ENCODE measurements at places on chromosomes 12 and 14.

DNA sequence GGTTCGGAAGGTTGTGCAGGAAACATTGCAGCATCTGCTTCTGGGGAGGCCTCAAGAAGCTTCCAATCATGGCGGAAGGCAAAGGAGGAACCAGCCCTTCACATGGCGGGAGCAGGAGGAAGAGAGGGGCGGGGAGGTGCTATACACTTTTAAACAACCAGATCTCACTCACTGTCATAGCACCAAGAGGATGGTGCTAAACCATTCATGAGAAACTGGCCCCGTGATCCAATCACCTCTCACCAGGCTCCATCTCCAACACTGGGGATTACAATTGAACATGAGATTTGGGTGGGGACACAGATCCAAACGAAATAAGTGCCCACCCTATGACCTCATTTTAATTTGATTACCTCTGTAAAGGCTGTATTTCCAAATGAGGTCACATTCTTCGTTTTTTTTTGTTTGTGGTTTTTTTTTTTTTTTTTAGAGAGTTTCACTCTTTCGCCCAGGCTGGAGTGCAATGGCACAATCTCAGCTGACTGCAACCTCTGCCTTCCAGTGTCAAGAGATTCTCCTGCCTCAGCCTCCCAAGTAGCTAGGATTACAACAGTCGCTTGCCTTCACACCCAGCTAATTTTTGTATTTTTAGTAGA, 11.4 kb upstream of the ORAI1 start:
- DNase-seq = no peak

- DNase-seq = peak; percentile 20
These were observed 5.8 kb upstream of the NEMF start for GRCh38 chr14:49858383-49858782.

- no peak for DNase-seq
These were observed 126.1 kb downstream of the SPTSSA start for GRCh38 chr14:34335968-34336367.

- no peak for DNase-seq
These were observed 54.5 kb upstream of the TMEM260 start for GRCh38 chr14:56524971-56525677.

DNA sequence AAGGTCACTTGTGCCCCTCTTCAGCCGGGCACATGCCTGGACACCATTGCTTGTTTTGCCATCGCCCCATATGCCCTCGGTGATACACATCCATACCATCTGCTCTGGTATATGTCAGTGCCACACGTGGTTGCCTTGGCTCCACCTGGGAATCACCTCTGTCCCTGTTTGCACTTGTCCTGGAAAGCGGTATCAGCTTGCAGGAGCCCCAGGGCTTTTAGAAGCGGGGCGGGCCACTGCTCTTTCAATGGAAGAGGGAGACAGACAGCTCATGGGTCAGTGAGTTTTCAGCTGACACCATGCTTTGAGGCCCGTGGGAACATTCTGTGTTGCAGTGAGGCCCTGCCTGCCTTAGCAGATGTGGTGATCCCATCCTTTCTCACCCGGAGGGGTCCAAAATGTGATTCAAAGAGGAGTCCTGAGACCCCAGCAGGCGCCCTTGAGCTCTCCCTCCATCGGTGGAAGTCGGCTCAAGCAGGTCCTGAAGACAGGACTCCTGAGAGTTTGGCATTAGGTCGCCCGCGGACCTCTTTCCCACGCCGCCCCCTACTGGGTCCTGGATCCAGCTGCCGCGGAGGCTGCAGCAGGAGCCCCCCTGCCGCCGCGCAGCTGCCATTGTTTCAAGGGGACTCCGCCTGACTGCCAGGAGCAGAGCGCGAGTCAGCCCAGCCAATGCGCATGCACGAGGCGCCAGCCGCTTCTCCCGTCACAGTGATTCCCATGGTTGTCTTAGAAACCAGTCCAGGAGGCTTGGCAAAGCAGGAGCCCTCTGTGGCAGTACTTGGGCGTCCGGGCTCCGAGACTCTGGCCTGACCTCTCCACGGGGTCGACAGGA, 773.2 kb upstream of the ALG10B start:
- no peak for DNase-seq

DNA sequence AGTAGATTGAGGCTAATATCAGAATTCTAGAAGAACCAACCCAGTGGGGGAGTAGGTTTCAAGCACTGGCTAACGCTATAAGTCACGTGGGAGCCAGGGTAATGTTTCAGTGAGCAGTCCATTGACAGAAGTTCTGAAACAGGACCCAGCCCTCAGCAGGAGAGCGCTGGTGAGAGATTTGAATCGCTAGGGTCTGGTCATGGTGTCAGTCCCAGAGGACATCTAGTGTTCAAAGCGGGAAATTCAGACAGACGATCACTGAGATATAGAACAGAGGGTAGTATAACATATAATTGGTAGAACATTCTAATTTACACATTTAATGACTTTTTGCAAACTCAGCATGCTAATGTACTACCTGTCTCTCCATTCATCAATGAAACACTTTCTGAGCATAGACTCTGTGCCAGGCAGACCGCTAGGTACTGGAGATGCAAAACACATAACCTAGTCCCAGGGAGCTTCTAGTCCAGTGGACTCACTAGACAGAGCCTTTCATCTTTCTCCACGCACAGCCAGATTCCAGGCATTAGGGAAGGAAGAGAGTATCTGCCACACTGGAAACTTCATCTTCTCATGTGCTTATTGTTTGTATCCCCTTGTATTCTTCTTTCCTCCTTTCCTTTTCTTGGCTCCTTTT, 35.4 kb upstream of the RNASE3 start:
- peak; percentile 66 for DNase-seq

- no peak for DNase-seq
These were observed 81.5 kb upstream of the OSBPL8 start for GRCh38 chr12:76641073-76641472.

- no peak for DNase-seq
These were observed 47.9 kb upstream of the KCNC2 start for GRCh38 chr12:75257510-75257909.

- DNase-seq = no peak
These were observed 1524.7 kb upstream of the TMEM132C start for GRCh38 chr12:126742241-126742641.

- peak; percentile 97 for DNase-seq
These were observed 22.7 kb downstream of the TRAF3 start for GRCh38 chr14:102799684-102800562.

DNA sequence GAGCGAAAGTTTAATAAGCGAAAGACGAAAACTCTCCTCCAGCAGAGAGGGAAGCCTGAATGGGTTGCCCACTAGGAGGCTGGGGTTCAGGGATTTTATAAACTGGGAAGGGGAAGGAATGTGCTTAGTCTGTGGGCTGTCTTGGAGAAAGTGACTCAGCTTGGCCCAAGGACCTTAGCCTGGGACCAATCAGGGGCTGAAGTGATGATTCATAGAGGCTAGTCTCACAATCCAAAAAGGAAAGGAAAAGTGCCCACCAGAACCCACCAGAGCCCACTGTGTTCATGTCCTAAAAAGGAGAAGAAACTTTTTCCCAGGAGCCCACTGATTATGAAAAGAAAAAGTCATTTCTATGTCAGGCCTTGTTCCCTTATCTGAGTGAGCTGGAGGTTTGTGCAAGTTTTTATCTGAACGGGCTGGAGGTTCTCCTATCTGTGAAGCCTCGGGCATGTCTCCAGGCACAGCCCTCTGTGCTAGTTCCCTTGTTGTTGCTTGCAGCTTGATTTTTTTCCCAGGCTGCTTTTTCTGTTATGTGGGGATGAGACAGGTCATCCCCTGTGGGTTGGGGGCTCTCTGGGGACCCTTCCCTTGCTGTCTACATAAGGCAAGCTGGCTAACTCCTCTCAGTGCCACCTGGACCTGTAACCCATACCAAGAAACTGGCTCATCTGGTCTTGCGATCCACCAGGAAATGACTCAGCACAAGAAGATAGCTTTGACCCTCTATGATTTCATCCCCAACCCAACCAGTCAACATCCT, 8.3 kb upstream of the GOLGA5 start:
- DNase-seq = peak; percentile 92

DNA sequence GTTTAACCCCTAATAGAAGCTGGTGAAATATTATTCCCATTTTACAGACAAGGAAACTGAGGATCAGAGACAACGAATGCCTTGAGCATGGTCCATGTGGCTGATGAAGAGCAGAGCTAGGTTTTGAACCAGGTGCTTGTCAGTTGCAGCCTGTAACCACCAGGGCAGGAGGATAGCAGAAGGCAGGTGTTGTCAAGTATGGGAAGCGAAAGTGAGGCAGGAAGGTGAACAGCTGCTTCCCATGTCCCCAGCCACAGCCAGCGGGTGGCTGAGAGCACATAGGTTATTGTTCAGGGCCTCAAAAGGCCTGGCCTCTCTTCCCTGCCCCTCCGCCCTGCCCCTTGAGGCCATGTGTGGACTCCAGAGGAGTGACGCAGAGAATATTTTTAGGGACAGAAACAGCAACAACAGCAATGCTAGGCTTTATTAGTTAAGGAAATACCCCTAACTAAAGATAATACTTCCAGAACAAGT, 39.6 kb downstream of the IQSEC3 start:
- DNase-seq = no peak

GRCh38 chr12:22415342-22416309, 81.1 kb upstream of the ST8SIA1 start:
- peak; percentile 7 for DNase-seq

GRCh38 chr12:131943389-131943788, 6.4 kb upstream of the EP400 start:
- no peak for DNase-seq

DNA sequence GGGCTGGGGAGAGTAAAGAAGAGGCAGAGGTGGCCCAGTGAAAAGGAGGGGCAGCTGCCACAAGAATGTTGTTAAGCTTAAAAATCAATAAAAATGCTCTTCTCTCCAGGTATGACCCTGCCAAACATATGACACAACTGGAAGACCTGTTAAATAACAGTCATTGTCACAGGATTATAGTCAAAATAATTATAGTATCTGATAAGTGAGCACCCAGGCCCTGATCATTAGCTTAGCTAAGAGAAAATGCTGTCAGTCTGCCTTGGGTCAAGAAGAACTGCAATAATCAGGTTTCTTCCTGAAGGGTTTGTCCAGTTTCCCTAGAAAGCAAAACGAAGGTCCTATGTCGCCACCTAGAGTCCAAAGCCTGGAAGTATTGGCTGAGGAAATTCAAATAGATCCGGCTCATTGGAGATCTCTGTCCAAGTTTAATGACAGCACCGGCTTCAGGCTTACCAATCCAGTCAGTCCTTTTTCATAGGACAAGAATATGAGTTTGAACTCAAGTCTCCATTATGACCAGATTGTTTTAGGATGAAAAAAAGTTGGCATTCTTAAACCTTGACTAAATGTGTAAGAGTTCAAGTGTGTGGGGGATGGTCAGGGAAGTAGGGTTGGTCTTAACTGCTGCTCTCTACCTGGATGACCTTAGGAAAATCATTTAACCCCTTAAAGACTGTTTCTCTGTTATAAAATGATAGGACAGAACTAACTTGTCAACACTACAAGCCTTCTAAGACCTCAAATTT, 22.5 kb upstream of the NKX2-8 start:
- DNase-seq = peak; percentile 67

GRCh38 chr12:13503094-13503835, 306.7 kb downstream of the EMP1 start:
- DNase-seq = no peak

- peak; percentile 40 for DNase-seq
These were observed 14.0 kb downstream of the GPR68 start for GRCh38 chr14:91230397-91231035.

DNA sequence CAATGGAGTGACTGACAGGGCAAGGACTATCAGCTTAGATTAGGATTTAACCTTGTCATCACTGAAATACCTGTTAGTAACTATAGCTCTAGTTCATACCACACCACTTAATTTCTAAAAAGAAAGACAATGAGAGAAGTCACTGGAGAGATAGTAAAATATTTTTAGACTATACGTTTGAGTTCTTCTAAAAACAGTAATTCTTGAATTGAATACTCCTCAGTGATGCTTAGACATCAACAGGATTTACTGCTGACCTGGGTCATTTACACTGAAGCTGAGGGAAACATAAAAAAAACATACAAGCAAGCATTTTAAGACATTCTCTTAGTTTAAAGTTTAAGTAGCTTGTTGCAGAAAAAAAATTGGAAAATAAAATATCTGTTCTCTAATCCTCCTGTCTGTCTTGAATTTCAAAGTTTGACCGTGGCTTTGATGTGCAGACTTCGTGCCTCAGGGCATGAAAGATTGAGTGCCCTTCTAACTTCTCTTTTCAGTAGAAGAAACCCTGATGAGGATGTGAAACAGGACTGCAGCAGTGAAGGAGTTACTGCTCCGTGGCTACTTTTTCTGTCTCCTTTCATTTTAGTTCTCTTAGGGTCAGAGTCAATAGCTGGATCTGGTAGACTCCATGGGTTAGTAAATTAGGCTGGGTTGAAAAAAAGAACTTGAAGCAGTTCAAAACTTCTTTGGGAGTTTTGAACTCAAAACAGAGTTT, 172.2 kb downstream of the PTPRO start:
- DNase-seq = no peak

GRCh38 chr14:64089920-64090319, 204.3 kb downstream of the ESR2 start:
- DNase-seq = no peak

- no peak for DNase-seq
These were observed 9.6 kb upstream of the TMEM30B start for GRCh38 chr14:61290701-61291100.

DNA sequence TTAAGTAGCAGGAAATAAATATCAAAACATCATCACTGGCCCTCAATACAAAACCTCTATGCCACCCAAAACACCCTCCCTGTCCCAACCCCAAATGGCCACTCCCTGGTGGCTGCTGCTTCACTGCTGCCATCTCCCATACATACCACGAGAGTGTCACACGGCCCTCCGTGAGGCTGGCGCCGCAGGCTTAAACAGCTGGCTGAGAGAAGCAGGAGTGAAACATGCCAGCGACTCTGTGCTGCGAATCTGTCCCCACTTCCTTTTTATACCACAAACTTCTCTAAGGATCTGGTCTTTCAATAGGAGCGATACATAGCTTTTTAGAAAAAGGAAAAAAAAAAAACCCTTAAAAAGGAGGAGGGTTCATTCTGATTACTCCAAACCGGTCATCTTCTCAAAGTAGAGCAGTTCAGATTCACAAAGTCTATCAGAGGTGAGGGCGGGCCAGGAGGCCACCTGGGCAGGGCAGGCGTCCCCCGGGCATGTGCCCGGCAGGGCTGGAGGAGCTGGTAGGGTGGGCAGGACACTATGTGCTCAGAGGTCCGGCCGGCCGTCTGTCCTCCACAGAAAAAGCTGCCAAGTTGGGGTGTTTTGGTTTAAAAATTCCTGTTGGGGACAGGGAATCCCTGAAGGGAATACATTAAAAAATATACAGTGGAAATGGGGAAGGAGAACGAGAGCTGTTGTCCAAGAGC, 26.5 kb downstream of the MAX start:
- no peak for DNase-seq
